ENCODE measurements at places on chromosomes 2 and 18.

DNA sequence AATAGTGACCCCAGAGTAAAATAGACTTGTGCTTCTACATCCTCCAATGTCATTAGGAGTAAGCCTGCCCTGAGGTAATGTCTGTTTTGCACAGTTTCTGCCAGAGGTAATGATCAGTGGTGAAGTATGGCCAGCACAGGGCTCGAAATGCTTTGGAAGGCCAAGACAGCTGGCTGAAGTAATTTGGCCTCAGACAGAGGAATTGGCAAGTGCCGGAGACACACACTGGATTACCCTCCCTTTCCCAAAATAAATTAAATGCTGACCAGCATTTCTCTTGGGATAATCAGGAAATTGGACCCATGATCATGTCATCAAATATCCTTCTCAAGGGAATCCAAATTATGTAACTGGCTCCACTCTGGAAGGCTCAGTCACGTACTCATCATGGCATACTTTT lies 379.0 kb upstream of the CHST9 start:
- no peak for DNase-seq

- no peak for DNase-seq
Observed at GRCh38 chr2:234970477-234970882, 18.7 kb downstream of the SH3BP4 start.

GRCh38 chr2:217252181-217252580 lies 392.3 kb upstream of the TNP1 start:
- DNase-seq: no peak

- no peak for DNase-seq
Observed at GRCh38 chr2:210227290-210228088, 2.2 kb upstream of the ACADL start.

GRCh38 chr2:40827392-40827791 lies 375.5 kb upstream of the SLC8A1 start:
- DNase-seq: no peak

- DNase-seq: no peak
Observed at GRCh38 chr2:120590841-120591240, 144.8 kb upstream of the GLI2 start.

DNA sequence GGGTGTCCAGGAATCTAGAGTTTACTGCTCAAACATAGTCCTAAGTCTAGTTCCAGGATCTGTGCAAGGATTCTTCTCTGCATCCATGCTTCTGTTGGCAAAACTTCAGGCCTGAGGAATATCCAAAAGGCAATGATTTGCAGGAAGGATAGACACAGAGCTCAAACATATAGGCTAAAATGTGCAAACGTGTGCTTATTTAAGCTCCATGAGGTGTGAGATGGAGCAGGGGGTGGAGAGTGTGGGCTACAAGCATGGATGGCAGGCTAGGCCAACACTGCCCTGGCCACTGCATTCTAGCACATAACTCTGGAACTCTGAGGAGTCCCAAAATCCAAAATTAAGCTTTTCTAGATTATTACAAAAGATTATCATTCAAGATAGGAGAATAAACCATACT lies 301.1 kb downstream of the PAX3 start:
- no peak for DNase-seq

DNA sequence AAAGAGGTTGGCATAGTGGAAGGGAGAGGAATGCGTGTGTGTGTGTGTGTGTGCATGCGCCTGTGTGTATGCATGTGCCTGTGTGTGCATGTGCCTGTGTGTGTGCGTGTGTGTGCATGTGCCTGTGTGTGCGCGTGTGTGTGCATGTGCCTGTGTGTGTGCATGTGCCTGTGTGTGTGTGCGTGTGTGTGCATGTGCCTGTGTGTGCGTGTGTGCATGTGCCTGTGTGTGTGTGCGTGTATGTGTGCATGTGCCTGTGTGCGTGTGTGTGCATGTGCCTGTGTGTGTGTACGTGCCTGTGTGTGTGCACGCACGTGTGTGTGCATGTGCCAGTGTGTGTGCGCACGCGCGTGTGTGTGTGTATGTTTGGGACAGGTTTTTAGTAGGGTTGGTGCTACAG lies 205.1 kb downstream of the MEMO1 start:
- DNase-seq: no peak

- DNase-seq: no peak
Observed at GRCh38 chr2:27105981-27106380, 12.9 kb downstream of the CGREF1 start.

DNA sequence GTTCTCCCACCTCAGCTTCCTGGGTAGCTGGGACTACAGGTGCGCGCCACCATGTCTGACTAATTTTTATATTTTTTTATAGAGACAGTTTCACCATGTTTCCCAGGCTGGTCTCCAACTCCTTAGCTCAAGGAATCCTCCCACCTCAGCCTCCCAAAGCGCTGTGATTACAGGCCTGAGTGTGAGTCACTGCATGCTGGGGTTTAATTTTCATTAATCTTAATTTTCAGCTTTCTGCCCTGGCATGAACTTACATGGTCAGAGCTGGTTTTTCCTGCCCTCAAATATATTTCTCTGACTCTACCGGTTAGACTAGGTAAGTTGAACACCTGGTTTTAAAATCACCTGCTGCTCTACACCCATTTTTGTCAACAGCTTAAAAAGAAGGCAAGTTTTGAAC lies 3.1 kb downstream of the MARCHF7 start:
- no peak for DNase-seq

GRCh38 chr18:31596081-31596872 lies 4.6 kb downstream of the TTR start:
- DNase-seq: no peak

DNA sequence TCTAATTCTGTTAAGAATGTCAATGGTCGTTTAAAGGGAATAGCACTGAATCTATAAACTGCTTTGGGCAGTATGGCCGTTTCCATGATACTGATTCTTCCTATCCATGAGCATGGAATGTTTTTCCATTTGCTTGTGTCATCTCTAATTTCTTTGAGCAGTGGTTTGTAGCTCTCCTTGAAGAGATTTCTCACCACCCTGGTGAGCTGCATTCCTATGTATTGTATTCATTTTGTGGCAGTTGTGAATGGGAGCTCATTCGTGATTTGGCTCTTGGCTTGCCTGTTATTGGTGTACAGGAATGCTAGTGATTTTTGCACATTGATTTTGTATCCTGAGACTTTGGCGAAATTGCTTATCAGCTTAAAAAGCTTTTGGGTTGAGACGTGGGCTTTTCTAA lies 38.3 kb upstream of the WDR75 start:
- DNase-seq: no peak

- DNase-seq: no peak
Observed at GRCh38 chr18:39776766-39777165, 2178.3 kb upstream of the PIK3C3 start.

DNA sequence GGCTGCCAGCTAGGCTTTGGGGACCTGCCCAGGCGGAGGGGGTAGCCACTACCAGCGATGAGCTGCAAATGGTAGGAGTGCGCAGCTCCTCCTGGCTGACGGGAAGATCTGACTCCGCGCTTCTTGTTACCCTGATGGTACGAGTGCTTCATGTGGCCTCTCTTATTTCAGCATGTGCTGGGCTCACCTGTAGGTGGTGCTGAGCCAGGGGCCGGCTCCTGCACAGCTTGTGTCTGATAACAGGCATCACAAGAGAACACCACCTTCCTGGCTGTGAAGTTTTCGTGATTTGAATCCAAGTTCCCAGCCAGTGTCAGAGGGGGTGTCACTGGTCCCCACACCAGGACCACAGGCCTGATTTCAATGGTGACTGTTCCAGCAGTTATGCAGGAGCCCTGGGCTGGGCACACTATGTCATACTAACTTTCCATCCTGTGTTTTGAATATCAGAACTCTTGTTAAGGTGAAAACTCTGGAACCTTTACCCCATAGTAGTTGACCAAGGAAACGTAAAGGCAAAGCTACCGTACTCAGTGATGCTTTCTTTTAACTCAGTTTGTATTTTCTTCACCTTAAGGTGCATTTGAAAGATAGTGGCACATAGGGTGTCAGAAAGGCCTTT lies 28.0 kb downstream of the APCDD1 start:
- no peak for DNase-seq

- no peak for DNase-seq
Observed at GRCh38 chr2:234939996-234940395, 11.8 kb upstream of the SH3BP4 start.

GRCh38 chr2:127146820-127147502 lies 40.0 kb upstream of the BIN1 start:
- no peak for DNase-seq

DNA sequence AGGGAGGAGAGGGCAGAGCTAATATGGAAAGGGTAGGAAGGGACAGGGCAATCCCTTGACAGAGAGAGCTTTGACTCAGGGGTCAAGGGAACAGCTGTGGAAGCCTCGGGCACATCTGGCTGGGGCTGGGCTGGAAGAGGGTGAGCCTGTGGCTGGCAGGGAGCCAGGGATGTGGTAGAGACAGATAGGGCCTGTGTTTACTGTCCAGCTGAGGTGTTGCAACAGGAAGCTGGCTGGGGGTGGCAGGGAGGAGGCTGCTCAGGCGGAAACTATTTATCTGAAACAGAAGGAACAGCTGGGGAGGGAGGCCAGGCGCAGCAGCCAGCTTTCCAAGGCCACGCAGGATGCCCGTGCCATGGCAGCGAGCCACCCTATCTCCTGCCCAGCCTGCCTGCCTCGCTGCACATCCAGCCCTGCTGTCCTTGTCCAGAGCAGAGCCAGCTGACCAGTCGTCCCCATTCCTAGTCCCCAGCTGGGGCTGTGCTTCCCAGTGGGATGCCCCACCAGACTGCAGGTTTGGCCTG lies 264.7 kb downstream of the CYP26B1 start:
- no peak for DNase-seq

DNA sequence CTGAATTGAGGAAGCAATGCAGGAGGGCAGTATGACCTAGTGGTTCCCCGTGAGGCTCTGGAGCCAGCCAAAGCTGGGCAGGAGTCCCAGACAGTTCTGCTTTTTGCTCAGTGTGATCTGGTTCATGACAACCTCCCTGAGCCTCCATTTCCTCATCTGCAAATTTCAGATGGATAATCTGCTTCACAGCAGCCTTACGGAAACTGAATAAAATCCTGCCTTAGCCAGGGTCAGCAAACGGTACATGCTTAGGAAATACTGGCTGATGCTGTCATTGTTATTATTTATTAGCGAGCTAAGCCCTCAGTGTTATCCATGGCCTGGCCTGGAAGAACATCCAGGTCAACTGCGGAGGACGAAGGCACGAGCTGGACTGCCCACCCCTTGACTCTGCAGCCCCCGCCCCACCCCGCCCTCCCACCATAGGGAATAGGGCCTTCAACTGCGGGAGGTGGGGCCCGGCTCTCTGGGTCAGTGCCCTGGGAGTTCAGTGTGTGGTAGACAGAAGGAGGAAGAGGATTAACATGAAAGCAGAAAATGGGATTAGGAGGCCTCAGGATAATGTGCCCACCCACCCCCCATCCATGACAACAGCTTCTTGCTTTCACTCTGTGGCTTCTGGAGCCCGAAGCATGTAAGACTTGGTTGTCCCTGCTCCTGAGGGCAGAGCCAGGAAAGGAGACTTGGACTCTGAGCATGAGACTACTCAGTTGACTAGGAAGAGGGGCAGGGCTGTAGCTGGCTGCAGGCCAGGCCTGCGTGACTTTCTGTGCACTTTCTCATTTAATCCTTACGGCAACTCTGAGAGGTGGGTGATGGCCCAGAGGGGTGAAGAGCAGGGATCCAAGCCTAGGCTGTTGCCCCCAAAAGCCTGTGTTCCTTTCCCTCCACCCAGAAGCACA lies 13.1 kb downstream of the PKDCC start:
- DNase-seq: no peak

GRCh38 chr18:74587441-74587840 lies 10.2 kb upstream of the ZNF407 start:
- DNase-seq: no peak

DNA sequence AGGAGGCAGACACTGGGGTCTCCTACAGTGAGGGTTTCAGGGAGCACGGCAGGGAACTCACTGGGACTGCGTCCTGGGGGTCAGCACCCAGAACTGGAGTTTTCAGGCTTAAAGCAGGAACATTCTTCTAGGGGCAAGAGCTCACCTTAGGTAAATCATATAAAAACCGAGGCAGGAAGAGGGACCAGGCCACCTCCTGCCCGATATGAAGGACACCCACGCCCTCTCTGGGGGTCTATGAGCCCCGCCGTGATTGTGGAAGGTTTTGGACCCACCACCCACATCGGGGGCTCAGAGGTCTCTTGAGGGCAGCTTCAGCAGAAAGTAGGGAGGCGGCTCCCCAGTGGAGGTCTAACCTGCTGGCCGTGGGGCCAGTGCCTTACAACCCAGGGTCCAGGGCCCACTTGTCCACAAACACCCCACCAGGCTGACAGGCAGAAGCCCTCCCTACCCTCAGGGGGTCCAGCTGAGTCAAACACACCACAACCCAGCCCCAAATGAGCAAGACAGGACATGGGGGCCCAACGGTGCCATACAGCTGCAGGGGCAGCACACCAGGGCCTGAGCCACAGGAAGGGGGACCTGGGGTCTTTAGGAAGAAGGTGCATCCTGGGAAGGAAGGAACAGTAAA lies 25.3 kb downstream of the CROCC2 start:
- no peak for DNase-seq

GRCh38 chr2:101478181-101479001 lies 3.5 kb upstream of the RFX8 start:
- DNase-seq: no peak

GRCh38 chr2:106065983-106066820 lies 127.9 kb downstream of the UXS1 start:
- no peak for DNase-seq

- peak; percentile 77 for DNase-seq
Observed at GRCh38 chr2:96116424-96116878, at the start of gene ADRA2B. TSS of gene ADRA2B (minus strand) at chr2:96116571. CDS start at chr2:96116149, 422 bp downstream.

DNA sequence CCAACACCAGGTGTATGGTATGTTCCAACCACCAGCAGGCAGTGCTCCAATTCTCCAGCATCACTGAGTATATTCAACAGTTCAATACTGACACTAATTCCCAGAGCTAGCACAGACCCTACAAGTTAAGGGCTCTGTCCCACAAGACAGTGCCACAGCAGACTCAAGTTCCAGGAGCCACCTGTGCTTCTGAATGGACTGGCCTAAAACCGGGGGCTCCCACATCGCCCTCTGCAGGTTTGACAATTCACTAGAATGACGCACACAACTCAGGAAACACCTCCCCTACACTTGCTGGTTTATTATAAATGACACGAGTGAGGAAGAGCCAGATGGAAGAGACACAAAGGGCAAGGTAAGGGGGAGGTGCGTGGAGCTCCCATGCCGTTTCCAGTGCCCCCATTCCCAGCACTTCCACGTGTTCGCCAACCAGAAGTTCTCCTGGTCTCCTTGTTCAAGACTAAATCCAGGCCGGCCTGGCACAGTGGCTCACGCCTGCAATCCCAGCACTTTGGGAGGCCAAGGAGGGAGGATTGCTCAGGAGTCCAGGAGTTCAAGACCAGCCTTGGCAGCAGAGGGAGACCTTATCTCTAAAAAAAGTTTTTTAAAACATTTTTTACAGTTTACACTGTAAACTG lies 12.2 kb upstream of the ATP6V1B1 start:
- no peak for DNase-seq

- no peak for DNase-seq
Observed at GRCh38 chr2:142112757-142113221, 18.0 kb downstream of the LRP1B start.
